Stimulated activated CD8-positive, alpha-beta memory T cell treated with anti-CD3 and anti-CD28 coated beads, Interleukin-7, amount 100 ng/mL, for 4 hours (primary cell): ENCODE measurements at places on chromosomes 2 and 18.

DNA sequence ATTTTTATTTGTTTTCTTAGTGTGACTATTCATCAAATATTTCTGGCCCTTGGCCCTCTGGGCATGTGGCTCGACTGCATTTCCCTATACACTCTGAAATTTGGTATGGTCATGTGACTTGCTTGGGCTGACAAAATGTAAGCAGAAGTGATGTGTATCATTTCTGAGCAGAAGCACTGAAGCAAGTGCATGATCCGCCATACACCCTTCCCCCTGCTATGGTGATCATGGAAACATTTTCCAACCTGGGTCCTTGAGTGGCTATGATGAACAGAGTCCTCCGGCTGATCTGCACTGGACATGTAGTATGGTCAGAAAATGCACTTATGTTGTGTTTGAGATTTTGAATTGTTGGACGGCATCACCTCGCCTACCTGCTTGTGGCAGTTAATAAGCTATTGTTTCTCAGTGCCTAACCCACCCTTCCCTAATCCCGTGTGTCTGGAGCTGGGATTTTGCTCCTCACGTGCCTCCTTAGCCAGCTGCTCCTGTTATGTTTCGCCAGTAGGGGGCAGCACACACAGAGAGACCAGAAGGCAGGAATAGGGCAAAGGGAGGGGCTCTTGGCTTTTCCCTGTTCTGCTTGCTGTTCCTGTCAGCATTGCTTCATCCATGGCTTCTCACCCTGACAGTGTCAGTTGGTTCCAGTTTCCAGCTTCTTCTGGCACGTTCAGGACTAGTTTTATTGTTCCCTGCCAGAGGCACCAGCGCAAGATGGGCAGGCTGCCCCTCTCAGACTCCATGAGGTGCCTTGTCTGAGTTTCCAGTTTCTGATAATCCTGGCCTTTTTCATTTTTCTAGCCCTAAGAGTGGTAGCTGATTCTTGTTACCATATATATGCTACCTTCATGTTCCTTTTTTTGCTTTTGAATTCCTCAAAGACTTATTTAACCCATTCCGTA lies 207.4 kb downstream of the ARL6IP6 start:
- no peak for DNase-seq

GRCh38 chr2:23618265-23618664 lies 233.3 kb downstream of the KLHL29 start:
- DNase-seq, result no peak

- DNase-seq, result no peak
Observed at GRCh38 chr2:174074831-174075230, 109.7 kb upstream of the SP3 start.

GRCh38 chr18:70058916-70059315 lies 111.2 kb upstream of the CD226 start:
- DNase-seq, result no peak

- DNase-seq, result no peak
Observed at GRCh38 chr2:69755862-69756467, 14.0 kb downstream of the ANXA4 start.

DNA sequence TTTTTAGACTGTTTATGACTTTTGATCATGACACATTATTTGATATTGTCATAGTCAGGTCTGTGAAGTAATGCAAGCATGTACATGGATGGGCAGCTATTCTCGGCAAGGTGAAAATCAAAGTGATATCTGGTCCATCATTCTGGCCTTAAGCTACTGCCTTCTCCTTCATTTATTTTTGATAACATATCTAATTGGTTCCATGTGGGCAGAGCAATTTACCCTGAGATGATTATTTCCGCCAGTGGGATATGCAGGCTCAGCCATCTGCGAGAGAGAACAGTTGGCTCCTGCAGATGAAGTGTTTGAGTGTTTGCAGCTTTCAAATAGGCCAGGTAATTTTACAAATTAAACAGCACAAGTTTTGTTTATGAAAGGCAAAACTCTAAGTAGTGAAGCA lies 116.4 kb downstream of the LYPD6 start:
- DNase-seq, result no peak

GRCh38 chr2:161170958-161171932 lies 11.0 kb downstream of the TANK start:
- no peak for DNase-seq

- no peak for DNase-seq
Observed at GRCh38 chr2:241270531-241270930, 44.9 kb downstream of the HDLBP start.

GRCh38 chr2:60695793-60696192 lies 60.3 kb upstream of the PAPOLG start:
- no peak for DNase-seq

- no peak for DNase-seq
Observed at GRCh38 chr2:37388074-37388473, 43.6 kb downstream of the QPCT start.

- DNase-seq, result no peak
Observed at GRCh38 chr2:174009488-174010223, 44.5 kb upstream of the SP3 start.

DNA sequence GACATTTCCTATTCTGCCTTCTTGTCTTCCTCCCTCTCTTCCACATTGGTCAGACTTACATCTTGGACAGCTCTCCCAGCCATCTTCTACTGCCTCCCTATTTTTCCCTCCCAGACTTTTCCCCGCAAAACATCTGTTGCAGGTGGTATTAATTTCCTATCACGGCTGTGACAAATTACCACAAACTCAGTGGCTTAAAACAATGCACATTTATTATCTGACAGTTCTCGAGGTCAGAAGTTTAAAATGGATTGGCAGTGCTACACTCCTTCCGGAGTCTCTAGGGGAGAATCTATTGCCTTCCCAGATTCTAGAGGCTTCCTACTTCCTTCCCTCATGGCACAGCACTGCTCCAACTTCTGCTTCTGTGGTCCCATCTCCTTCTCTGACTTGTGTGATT lies 33.3 kb downstream of the STRADB start:
- DNase-seq, result no peak

GRCh38 chr2:131042148-131042775 lies 51.0 kb downstream of the FAM168B start:
- no peak for DNase-seq

DNA sequence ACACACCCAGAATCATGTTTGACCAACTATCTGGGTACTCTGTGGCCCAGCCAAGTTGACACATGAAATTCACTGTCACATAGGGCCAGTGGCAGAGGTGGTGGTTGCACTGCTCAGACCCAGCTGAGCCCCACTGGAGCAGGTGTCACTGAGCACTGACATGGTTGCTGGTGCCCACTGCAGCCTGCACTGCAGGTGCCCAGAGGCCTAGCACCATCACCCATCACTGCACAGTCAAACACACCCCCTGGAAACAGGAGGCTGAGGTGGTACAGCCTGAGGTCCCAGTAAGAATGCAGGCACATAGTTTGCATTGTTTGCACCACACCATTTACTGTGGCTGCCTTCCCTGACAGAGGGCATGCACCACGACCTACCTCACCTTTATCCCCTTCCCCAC lies 278.7 kb upstream of the MGAT5 start:
- DNase-seq, result no peak

DNA sequence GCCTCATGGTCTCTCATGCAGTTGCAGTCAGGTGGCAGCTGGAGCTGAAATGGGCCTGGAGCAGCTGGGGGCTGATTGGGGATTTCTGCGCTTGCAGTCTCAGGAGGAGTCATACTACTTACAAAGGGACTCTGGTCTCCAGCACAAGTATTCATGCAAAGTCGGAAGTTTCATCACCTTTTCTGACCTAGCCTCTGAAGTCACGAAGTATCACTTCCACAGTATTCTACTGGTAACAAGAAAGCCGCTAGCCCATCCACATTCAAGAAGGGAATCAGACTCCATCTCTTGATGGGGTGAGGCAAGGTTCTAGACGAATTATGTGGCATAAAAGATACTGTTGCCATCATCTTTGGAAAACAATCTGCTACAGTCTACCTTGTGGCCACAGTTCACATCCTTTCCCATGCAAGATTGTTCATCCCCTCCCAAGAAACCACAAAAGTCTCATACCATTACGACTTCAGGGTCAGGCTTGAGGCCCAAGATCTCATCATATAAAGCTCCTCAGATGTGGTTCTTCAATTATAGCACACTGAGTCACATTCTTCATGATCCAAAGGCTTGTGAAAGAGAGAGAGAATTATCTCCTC lies 95.3 kb downstream of the SMC6 start:
- DNase-seq, result no peak

GRCh38 chr2:232280341-232280740 lies 98.2 kb upstream of the ALPP start:
- no peak for DNase-seq

- no peak for DNase-seq
Observed at GRCh38 chr18:25237571-25238267, 114.2 kb downstream of the ZNF521 start.

GRCh38 chr2:40760071-40760666 lies 308.3 kb upstream of the SLC8A1 start:
- DNase-seq, result no peak

DNA sequence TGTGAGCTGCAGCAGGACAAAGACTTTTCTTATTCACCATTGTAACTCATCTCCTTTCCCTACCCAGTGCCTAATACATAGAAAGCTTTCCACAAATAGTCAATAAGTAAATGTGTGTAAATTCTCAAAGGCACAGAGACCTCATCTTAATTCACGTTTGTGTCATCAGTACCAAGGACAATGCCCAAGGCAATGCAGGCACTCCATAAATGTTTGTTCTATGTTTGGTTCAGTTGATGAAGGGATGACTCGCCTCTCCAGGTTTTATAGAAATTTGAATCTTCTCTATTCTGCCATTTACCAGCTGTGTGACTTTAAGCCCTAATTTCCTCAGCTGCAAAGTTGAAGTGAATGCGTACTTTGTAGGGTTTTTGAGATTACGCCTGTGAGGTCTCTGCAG lies 2.1 kb upstream of the MOGAT1 start:
- no peak for DNase-seq

- DNase-seq, result no peak
Observed at GRCh38 chr2:62920070-62920469, 130.6 kb upstream of the OTX1 start.
